Activated CD4-positive, alpha-beta T cell treated with anti-CD3 and anti-CD28 coated beads, Interleukin-2, Interleukin-4, amounts not matched to agents 100 ng/mL and 50 ng/mL, durations not matched to agents 16 hours and 8 hours (primary cell): ENCODE measurements at places on chromosomes 16 and 17.

DNA sequence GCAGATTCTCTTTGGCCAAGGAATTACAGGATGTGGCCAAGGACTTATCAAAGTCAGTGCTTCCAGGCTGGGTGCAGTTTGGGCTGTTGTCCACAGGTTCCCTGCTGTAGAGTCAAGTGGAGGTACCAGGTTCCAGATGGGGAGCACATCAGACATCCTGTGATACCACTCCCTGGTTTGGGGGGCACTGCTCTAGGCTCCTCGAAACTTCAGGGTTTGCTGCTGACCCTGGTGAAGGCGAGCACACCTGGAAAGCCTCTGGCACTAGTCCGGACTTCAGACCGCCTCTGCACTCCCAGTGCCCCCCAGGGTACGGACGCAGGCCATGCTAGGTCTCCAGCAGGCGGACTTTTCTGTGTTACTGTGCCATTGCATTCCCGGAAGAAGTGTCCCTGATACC, 10.7 kb downstream of the SLC47A1 start:
- DNase-seq = no peak

- DNase-seq = no peak
Observed at GRCh38 chr16:2458887-2459646, 842 bp upstream of the TEDC2 start.

DNA sequence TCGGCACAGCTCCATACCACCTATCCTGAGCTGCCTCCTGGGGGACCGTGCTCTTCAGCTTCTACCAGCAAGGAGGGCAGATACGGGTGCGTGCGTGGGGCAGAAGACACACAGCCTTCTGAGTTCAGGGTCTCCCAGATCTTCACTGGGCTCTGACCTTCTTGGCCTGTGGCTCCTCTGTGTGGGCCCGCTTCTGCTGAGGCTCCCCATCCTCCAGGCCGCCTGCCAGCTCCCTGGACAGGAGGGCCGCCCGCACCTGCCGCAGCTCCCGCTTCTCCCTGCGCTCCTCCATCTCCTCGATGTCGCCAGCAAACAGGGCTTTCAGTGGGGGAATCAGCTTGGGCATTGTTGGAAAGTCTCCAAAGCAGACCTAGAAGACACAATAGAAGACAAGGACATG, 25.2 kb downstream of the ELAC2 start:
- no peak for DNase-seq

DNA sequence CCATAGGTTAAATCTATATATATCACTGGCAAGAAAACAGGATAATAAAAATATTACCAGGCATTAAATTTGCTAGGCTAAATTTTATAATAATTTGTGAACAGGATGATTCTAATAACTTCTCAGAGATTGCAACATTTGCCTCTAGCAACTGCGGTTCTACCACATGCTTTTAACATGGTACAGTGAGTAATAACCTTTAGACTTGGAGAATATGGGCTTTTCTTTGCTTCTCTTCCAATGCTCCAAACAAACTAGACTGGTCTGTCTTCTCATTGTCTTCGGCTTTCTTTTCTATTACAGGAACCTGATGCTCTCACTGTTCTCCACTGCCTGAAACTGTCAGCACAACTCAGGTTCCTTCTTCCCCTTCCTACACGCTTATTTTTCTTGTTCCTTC, 80.6 kb downstream of the CA4 start:
- DNase-seq = no peak

DNA sequence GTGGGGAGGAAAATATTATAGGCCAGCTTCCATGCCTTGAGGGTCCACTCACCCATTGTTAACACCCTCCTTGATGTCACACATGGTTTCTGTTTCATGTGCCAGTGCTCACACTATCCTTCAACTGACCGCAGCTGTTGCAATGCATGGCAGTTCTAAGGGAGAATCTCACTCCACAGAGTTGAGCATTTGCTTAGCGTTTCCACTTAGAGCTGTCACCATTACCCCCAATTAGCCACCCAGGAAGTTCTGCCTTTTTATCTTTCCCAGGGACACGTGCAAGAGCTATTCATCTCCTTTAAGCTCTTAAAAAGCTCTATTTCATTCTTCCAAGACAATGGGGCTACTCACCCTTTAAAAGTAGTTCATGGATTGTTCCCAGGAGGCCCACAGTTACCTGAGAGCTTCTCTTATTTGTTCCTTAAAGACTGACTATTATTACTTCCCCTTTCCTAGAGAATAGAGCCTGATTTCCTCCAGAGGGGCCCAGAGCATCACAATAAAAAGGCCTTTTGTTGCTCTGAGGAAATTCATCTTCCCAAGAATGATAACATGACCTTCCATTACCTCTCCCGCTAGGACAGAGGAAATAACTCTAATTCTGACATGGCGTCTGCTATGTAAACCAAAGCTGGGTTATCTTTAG, 126.8 kb downstream of the CACNG3 start:
- no peak for DNase-seq
